ENCODE measurements at places on chromosomes 6 and 20.

DNA sequence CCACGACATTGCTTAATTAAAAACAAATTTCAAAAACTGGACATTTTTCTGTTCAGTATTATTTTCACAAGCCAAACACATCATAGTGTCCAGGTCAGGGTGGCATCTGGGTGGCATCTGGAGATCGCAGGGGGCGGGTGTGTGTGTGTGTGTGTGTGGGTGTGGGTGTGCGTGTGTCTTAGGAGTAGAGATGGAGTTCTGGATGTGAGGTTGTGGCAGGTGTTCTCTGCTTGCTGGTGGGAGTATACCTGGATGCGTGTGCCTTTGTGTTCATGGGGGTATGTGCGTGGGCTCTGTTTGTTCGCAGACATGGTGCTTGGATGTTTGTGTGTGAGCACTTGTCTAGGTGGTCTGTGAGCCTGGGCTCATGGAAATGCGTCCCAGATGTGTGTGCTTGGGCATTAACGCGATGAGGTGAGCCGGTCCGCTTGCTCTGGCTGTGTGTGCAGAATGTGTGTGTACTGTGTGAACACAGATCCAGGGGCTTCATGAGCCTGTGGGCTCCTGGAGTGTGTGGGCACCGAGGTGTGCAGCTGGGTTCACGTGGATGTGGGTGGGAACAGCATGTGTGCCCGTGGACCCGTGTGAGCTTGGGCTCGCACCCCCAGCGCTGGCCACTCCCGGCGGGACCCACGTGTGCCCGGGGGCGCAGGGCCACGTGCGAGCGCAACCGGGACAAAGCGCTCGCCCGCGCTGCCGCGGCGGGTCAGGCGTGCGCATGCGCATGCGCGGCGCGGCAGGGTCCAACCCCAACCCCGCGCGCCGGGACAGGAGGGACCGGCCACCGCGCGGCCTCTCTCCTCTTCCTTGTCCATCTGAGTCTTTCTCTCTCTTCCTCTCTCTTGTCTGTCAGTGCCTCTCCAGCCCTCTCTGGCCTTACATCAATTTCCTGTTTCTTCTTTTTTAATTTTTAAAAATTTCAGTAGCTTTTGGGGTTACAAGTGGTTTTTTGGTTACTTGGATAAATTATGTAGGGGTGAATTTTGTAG, 60.4 kb downstream of the SRC start:
- peak; percentile 44 for DNase-seq

- DNase-seq = no peak
Observed at GRCh38 chr20:43444107-43444506, 13.6 kb upstream of the SRSF6 start.

DNA sequence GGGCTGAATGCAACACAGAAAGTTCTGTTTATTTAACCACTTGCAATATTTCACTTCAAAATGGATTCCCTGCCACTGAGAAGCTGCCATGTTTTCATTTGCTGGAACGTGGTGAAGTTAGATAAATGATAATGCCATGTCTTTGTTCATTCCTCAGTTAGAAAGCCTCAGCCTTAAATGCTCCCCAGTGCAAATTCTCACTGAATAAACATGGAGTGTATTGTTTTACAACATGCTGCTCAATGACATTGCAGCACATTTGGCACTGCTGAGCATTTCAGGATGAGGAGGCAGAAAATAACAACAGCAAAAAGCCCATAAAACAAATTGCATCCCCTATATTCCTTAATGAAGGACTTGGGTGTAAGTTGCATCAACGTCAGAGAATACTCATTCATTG, 913.8 kb upstream of the FLRT3 start:
- DNase-seq = no peak

DNA sequence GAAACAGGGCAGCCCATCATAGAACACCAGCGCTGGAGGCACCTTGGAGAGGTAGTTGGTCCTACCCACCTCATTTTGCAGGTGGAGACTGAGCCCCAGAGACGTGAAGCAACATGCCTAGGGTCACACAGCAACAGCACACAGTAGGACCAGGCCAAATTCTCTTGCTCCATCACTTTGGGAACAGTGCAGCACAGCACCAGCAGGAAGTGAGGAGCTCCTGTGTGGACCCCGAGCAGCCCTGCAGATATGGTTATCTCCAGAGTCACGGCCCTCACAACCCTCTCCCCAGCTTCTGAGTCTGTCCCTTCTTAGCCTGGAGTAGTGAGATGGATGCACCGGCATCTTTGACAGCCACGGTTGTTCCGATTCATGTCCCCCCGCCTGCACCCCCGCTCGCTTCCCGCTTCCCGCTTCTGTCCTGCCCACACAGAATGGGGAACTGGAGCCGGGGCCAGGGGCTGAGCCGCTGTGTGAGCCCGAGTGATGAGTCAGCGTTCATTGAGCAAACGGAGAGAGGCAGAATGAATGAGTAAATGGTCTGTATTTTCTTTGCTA, 72.6 kb upstream of the DUSP22 start:
- peak; percentile 48 for DNase-seq

GRCh38 chr6:107083047-107083768, 32.1 kb downstream of the BEND3 start:
- DNase-seq = no peak

DNA sequence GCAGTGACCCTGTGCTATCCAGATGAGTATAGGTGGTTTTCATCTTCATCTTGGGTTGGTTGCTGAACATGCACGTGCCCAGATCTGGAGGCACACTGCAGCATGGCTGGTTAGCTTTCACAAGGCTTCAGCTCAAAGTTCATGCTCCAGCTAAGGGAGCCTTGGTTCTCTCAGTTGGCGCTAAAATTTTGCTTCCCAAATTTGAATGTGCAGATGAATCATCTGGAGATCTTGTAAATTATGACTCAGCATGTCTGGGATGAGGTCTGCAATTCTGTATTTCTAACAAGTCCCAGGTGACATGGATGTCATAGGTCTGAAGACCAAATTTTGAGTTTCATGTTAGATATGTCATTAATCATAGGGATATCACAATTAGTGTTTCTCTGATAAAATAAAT, 230.8 kb downstream of the FOXA2 start:
- DNase-seq = no peak

- no peak for DNase-seq
Observed at GRCh38 chr6:56819604-56820003, 135.3 kb upstream of the BEND6 start.

DNA sequence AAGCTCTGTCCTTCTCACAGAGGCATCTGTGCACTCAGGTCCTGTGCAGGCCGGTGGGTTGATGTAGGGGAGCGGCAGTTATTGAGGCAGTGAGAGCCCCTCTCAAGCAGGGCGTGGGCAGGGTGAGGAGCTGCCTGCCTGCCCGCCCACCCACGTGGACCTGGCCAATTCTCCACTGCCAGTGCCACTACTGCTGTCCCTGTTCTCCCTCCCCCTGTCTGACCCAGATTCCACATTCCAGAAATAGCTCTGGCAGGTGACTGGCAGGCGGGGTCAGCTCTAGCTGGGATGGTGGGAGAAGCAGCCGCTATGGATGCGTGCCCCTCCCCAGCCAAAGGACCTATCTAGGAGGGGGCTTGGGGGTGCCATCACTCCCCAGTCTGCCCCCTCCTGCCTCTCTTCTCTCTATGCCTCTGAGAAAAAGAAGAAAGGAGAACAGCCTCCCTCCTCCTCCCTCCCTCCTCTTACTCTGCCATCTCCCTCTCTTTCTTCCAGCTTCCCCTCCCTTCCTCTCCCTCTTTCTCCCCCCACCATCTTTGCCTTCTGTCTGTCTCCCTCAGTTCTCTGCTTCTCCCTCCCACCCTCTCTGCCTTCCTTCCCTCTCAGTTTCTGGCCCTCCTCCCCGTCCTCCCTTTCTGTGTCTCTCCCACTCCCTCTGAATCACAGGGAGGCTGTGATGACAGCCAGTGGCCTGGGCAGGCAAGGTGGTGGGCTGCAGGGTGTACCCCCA, 86.5 kb upstream of the MYL9 start:
- peak; percentile 57 for DNase-seq

DNA sequence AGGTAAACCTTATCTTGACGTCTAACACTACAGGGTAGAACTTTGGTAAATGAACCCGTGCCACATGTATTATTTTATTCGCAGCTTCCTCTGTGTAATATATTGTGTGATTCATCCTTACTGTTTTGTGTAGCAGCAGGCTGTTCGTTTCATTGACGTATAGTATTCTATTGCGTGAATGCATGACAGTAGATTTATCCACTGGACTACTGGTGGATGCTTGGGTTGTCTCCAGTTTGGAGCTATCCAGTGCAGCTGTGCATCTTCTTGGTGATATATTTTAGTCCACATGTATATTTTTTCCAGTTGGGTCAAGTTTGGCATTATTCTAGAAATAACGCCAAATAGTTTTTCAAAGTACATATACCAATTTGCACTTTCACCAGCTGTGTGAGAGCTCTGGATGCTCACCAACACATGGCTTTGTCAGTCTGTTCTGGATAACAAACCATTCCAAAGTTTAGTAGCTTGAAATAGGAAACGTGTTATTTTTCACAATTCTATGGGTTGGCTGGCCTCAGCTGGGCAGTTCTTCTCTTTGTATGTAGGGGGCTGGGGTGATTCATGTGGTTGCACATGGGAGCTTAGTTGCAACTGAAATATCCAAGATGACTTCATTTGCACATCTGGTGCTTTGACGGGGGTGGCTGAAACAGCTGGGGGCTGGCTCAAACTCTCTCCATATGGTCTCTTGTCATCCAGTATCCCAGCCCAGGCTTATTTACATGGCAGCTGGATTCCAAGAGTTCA, 9.3 kb downstream of the ECT2L start:
- peak; percentile 57 for DNase-seq

- no peak for DNase-seq
Observed at GRCh38 chr6:42727627-42728026, 5.2 kb upstream of the PRPH2 start.

DNA sequence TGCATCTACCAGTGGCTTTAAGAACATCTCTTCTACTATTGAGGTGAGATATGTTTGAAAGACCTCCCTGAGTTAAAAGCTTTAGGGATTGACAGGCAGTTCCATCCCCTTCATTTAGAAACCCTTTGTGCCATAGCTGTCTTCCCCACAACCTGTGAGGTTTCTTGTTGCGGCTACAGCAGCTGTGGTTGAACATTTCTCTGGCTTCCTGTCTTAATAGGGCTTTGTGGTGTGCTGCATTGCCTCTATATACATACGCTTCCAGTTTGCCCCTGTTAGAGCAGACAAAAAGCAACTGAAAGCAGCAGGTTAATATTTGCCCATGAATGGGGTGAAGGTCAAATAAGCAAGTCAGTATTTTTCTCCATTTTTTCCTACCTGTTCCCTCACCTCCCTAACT, 210.2 kb downstream of the TMEM200A start:
- no peak for DNase-seq

GRCh38 chr20:32045999-32046398, 6.0 kb upstream of the HCK start:
- DNase-seq = no peak

DNA sequence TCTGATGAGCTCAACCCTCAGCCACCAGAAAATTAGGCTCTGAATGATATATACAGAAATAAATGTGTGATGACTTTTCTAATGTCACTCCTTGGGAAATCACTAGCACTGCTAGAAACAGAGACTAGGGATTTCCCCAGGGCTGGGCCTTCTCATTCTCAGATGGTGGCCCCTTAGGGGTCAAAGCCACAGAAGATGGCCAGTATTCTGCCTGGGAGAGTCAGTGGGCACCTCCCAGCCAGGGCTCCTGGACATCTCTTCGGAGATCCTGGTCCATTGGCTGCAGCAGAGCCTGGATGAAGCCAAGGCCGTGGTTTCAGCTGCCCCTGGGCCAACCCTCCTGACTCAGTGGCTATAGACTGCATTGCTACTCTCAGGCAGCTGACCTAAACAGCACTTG, 276.9 kb upstream of the SUPT3H start:
- peak; percentile 67 for DNase-seq

- DNase-seq = peak; percentile 41
Observed at GRCh38 chr20:16062661-16063581, 510.3 kb downstream of the KIF16B start.

DNA sequence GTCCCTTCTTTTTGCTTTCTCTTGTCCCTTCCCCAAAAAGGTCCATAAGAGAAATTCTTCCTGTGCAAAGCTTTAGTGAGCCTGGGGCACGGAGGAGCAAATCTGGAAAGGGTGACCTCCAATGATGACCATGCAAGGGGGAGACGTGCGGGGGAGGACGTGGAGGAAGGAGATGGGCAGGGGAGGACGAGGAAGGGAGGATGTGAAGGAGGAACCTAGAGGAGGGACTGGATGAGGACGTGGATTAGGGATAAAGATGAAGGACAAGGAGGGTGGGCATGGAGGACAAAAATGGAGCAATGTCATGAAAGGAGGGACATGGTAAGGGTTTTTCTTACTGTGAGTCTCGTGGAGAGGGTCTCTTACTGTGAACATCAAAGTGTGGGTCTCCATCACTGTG, 139.5 kb downstream of the ERMARD start:
- DNase-seq = no peak

- peak; percentile 35 for DNase-seq
Observed at GRCh38 chr6:41785689-41786450, 1.6 kb upstream of the TOMM6 start.

DNA sequence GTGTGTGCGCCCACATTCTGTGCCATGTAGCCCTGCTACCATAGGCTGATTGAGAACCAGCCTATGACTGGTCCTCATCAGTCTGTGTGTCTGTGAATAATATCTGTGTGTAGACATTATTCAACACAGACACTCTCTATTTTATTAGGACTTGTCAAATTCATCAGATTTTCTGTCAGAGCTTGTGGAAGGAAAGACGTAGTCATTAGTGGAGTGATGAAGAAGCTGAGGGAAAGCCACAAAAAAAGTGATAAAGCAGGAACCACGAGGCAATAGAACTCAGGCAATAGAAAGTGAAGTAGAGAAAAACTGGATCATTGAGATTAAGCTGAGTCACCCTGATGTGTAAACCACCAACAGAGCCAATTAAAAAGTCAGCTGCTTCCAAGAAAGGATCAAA, 122.2 kb upstream of the MARCKS start:
- peak; percentile 29 for DNase-seq

DNA sequence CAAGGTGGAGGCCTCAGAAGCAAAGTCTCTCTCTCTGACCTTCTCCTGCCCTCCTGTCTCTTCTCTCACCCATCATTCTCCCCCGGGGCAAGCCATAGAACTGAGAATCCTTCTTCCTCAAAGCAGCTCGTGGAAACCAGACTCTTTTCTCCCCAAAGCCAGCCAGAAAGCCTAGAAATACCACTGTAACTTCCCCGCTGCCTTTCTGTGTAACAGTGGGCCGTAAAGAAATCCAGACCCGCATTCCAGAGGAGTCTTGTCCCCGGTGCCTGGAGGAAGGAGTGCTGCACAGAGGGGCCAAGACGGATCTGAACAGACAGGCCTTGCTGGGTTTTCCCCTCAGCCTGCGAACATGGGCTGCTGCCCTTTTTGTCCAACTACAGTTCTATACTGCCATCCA, 977 bp upstream of the SLC22A2 start:
- DNase-seq = no peak

GRCh38 chr6:146017672-146018071, 11.2 kb upstream of the GRM1 start:
- DNase-seq = no peak

DNA sequence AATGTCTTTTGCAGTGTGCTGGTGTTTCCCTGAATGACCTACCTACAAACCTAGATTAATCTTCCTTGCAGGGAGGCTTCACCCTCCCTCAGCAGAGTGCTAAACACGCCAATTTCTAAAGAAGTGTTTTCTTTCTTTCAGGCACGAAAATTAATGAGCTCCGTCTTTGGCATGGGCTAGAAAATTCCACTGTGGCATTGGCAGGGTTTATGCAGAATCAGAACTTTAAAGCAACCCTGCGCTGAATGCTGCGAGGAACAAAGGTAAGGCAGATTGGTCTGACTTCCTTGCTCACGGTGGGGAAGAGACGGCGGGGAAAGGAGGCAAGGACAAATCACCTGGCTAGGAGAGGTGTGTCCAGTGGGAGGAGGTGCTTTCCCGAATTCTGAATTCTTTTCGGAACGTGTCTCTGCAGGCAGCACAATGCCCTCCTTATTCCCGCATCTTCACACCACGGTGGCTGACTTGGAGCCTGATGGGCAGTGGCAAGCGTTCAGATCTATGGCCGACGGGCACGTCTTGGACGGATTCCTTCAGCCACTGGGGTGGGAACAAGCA, 6.2 kb upstream of the BANF2 start:
- DNase-seq = no peak

Measured in myocyte (in vitro differentiated cells).